ENCODE measurements at places on chromosomes 2 and 18. TPM values are rescaled to one million over a fixed set of nuclear protein-coding genes. Genes with fewer than 3 reads are reported as not detected.
A peak's percentile ranks its signal among the peaks of the same experiment; 100 is the strongest.

DNA sequence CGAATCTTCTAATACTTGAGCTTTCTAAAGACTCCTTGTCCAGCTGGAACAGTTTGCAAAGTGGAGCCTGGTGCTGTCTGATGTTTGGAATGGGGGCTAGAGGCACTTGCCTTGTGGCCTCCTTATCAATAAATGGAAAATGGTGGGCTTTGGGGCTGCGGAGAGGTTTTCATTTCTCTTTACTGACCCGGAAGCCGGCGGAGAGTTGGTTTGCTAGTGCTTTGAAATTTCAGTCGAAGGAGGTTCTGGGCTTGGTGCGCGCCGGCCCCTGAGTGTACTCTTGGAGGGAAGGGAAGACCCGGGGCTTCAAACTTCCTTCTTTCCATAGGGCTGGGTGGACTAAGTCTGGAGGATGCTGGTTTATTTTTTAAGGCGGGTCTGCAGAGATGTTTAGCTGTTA is 714 bp downstream of the RPIA start:
- DNase-seq, result peak; percentile 18

DNA sequence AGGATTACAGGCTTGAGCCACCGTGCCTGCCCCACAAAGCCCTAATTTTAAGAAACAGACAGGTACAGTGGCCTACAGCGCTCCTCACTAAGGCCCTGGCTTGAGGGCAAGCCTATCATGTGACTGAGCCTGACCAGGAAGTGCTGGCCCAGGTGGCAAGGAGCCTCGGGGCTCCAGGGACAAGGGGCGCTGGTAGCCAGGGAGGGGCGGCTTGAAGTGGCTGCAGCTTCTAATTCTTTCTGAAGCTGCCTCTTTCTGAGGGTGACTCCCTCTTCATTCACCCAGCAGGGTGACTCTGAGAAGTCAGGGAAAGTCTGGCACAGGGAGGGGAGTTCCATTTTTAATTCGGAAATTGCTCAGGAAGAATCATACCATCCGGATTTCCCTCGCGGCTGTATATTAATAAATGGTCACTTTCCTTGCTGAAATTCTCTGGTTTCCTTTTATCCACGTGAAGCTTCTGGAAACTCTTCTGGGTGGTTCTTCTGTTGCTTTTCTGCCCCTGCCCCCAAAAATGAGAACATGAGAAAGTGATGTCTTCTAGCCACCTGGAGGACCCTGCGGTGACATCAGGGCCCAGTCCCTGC is 115.7 kb downstream of the FAM210A start:
- no peak for DNase-seq

GRCh38 chr18:60675801-60676200 is 303.2 kb upstream of the MC4R start:
- DNase-seq, result no peak

- DNase-seq, result peak; percentile 44
Measured at GRCh38 chr18:9437021-9437437, 38.3 kb upstream of the RALBP1 start.

DNA sequence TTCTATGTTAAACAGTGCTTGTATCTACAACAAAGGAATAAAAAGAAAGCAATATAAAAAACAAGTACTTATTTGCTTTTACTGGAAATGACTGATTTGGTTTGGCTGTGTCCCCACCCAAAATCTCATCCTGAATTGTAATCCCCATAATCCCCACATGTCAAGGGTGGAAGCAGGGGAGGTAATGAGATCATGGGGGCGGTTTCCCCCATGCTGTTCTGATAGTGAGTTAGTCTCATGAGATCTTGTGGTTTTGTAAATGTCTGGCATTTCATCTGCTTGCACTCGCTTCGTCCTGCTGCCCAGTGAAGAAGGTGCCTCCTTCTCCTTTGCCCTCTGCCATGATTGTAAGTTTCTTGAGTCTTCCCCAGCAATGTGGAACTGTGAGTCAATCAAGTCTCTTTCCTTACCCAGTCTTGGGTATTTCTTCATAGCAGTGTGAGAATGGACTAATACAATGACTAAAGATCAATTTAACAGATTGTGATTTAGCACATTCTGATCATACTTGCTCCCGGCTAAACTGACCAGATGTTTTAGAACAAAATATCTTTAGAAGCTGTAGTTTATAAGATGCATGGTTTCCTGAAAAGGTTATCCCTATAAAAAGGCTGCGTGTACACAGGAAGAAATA is 19.9 kb downstream of the PTH2R start:
- DNase-seq, result no peak

- no peak for DNase-seq
Measured at GRCh38 chr18:8396254-8396653, 213.0 kb upstream of the RAB12 start.

DNA sequence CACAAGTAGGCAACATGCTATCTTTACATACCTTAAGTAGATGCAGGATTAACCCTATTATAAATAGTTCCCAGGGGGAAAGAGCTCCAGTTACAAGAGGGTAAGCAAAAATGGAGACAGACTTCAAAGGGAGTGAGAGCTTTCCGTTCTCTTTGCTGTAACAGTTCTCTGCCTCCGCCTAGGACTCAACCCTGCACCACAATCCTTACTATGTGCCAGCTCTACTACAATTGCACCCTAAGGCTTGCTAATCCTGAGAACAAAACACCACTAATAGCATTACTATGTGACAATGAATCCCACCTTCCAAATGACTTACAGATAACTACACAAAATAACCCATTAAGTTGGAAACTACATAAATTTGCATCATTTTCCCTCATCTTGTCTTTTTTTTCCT is 7.7 kb downstream of the ZBTB14 start:
- DNase-seq, result no peak

DNA sequence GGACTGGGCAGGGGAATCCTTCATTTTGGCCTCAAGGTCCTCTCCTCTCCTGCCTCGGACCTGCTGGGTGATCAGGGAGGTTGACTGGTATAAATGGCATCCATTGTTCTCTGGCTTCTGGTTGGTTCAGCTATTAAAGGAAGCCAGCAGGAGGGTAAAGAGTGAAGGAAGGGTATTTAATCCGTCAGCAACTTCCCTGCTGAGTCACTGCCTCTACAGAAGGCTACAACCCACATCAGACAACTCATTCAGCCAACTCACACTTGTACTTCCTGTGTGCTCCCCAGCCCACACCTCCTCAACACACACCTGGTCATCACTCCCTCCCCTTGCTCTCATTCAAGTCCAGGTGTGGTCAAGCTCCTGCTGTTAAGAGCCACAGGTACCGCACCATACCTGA is 68.3 kb upstream of the MRPS9 start:
- no peak for DNase-seq

- DNase-seq, result peak; percentile 84
Measured at GRCh38 chr2:202361108-202361507, 15.0 kb upstream of the BMPR2 start.

DNA sequence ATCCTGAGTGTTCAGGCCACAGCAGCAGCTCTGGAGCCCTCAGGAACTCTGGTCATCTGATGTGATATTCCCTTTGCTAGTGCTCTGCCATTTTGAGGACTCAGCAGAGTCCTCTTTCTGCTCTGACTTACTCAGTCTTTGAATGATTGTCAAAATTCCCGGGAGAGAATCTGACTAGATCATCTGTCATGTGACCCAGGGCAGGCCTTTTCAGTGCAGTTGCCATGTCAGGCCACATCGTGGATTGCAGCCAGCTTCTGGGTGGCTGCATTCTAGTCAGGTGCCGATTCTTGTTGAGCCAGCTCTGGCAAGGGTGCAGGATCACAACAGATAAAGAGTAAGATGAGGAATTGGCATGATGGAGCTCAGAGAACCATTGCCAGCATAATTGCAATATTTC is 795.6 kb downstream of the CPS1 start:
- no peak for DNase-seq

- no peak for DNase-seq
Measured at GRCh38 chr2:159229476-159230144, 56.9 kb downstream of the WDSUB1 start.

DNA sequence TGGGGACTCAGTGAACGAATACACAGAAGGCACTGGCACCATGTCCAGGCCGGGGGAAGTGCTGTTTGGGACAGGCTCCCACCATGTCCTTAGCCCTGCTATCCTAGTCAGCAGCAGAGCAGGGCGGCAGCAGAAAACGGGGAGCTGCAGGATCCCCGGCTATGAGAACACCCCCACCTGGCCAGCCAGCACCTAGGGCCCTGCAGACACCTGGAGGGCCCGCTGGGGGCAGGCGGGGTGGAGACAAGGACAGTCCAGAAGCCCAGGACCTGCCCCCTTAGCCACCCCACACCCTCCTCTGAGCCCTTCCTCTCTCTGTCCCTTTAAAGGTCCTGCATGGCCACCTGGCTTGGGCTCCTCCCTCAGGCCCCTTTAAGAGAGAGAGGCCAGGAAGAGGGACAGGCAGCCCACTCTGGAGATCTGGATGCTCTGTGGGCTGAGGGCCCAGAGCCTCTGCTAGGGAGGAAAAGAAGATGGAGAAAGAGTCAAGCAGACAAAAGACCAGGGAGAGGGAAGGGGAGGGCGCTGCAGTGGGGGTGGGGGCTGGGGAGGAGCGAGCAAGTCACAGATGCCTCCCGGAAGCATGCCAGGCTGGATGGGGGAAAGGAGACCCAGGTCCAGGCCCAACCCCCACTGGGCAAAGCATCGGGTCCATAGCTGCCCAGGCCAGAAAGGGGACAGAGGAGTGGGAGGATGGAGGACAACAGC is 48.6 kb downstream of the BIN1 start:
- no peak for DNase-seq

DNA sequence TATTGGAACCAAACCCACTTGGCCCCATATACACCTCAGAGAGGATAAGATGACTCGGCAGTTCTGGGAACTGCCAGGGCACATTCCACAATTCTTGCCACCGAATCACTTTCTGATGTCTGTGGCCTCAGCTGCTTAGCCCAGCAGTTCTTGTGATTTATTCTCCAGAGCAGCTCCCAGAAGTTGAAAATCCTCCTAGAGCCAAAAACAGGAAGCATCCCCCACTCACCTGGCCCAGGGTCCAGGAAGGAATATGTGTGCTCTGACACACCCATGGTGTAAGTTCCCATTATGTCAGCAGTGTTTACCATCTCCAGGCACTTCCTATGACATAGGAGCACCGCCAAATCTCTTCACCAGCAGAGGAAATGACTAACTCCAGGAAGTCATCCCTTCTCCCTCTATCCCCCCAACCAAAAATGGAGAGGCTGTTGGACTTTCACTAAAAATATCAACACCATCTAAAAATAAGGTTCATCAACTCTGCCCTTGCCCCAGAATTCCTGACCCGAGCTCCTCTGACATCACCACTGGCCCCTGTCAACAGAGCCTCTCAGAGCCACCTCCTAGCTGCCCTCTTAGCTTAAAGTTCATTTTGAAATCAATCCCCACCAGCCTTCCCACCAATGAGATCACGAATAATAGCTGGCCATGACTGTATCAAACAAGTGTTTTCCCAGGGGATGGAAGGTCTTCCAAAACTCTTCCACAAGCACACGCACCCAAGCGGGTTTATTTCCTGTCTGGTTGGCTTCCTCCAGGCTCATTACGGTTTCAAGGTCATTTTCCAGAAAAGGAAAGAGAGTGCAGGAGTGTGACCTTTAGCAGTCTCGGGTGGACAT is 223.1 kb upstream of the PARD3B start:
- DNase-seq, result peak; percentile 39

- DNase-seq, result no peak
Measured at GRCh38 chr2:237921967-237922492, 44.8 kb upstream of the UBE2F start.

- no peak for DNase-seq
Measured at GRCh38 chr2:221420245-221420644, 151.9 kb downstream of the EPHA4 start.

CDH2 gene
- total RNA-seq, result 64.1 TPM

MAPK4 gene
- not detected for total RNA-seq

CMPK2 gene
- 11.0 TPM for total RNA-seq

ASXL2 gene
- total RNA-seq, result 22.0 TPM

CYP27A1 gene
- 10.5 TPM for total RNA-seq

TXNDC2 gene
- 0.16 TPM for total RNA-seq

VAMP5 gene
- 33.8 TPM for total RNA-seq

MYOM1 gene
- 0.90 TPM for total RNA-seq

DSC3 gene
- total RNA-seq, result 0.09 TPM
